ENCODE measurements at places on chromosomes 5 and 9.
A peak's percentile ranks its signal among the peaks of the same experiment; 100 is the strongest.

GRCh38 chr5:118185018-118185417 is 803.3 kb downstream of the DTWD2 start:
- no peak for DNase-seq

GRCh38 chr5:135462304-135462703 is 10.2 kb upstream of the TIFAB start:
- peak; percentile 70 for DNase-seq

DNA sequence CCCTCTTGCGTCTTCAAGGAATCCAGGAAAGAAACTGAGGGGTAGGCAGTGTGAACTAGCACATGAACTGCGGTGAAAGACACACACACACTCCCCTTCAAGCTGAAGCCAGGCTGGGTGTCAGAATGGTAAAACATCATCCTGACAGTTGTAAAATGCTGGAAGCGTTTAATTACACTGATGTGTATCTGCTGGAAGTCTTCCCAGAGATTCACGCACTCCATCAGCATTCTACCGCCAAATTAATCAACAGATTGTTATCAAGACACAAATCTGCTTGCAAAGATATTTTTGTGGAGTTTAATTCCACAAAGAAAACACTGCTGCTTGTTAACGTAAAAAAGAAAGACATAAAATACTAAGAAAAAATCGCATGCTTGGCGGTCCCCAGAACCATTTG is 241.0 kb upstream of the NFIL3 start:
- no peak for DNase-seq

DNA sequence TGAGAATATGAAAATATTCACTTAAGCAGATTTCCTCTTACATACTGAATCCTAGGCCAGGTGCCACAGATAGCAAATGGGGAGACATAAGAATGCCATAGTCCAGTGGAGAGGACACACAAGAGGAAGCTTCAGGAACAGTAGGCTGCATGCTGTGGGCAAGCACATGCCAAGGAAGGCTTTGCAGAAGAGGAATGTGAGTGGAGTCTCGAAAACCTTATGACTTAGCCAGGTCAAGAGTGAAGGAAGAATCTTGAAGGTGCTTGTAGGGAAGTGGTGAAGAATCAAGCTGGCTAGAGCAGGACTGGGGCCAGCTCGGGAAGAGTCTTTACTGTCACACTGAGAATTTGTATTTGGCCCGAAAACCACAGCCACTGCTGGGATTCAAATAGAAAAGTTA is 20.4 kb downstream of the RPS23 start:
- no peak for DNase-seq

GRCh38 chr9:134321946-134322741 is 4.1 kb upstream of the RXRA start:
- DNase-seq: peak; percentile 49

- no peak for DNase-seq
Measured at GRCh38 chr5:147483188-147483790, 26.6 kb downstream of the DPYSL3 start.

DNA sequence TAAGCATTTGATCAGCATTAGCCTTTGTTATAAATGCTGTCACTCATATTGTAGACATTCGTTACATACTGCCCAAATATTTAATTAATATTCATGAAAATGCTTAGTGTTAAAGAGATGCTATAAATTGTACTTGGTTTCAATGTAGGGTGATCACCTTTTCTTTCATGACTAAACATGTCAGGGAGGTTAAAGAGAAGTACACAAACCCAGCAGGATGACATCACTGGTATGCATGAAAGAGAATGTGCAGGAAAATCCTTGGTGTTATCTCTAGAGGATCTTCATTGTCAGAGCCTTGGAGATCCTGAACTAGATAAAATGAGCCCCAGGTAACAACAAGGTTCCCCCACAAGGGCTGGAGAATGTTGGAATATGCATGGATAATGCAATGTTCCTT is 33.0 kb upstream of the SV2C start:
- no peak for DNase-seq

GRCh38 chr5:142036918-142037317 is 24.1 kb upstream of the GNPDA1 start:
- no peak for DNase-seq

GRCh38 chr5:67160985-67161384 is 35.6 kb downstream of the CD180 start:
- DNase-seq: no peak

DNA sequence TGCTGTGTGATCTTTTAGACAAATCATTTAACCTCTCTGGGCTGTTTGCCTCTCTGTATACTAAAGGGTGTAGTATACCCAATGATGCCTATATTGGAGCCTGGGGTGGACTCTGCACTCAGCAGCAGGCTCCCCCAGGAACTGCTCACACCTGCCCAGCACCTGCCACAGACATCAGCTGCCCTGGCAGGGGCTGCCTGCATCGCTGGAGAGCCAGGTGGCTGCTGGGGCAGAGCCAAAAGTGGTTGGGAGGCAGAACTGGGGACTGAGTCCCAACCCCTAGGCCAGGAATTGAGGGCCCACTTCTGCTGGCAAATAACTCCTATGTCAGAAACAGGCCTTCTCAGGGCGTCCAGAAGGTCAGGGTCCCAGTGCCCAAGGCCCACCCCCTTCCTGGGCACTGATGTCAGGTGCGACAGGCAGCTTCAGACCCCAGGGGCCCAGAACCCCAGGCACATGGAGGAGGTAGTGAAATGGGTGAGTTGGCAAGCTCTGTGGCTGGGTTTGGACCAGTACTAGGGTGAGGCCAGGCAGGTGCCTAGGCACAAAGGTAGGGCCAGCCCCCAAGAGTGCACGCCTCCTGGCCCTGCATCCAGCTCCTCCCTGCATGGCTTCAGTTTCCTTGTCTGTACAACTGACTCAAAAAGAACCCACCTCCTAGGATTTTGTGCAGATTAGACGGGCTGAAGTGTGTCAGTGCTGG is 5.8 kb downstream of the UNC5A start:
- no peak for DNase-seq

GRCh38 chr5:100731768-100732167 is 171.3 kb downstream of the ST8SIA4 start:
- DNase-seq: no peak

GRCh38 chr9:125646621-125647100 is 60.3 kb downstream of the MAPKAP1 start:
- no peak for DNase-seq
